Stimulated activated CD8-positive, alpha-beta memory T cell treated with anti-CD3 and anti-CD28 coated beads, Interleukin-4, amount 100 ng/mL, for 48 hours (primary cell): ENCODE measurements at places on chromosomes 3 and 15.

- DNase-seq = no peak
Observed at GRCh38 chr15:75302318-75302717, 19.7 kb downstream of the GOLGA6D start.

DNA sequence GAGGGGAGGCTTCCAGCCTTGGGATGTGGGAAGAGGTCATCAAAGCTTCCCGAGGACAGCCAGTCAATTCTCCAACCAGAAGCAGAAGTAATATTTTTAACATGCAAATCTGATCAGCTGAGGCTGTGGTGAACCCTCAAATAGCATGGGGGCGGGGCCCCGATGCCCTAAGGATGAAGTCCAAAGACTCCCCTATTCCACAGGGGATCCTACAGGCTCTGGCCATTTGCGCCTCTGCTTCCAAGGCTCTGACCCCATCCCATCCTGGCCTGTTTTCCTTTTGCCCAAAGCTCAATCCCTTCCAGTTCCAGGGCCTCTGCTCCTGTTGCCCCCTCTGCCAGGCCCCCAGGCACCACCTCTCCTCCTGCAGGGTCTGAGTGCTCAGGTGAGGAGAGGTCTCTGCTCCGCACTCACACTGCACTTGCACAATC, 6.7 kb upstream of the CSK start:
- no peak for DNase-seq

- no peak for DNase-seq
Observed at GRCh38 chr3:98688363-98688762, 74.8 kb upstream of the ST3GAL6 start.

DNA sequence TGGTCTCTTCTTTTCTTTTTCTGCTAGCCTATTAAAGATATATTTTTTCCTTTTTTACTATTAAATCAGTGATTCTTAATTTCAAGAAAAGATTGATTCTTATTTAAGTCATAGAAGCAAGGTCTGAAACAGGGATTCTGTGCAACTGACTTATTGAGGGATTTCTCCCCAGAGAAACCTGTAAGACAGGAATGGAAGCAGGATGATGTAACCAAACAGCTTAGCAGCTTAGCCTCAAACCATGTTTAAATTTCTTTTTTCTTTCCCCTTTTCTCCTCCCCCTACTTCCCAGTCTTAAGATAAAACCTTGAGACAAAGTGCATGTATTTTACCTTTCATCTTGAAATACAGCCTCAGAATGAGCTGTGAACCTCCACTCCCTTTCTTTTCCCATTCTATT, 322.8 kb downstream of the NEK10 start:
- DNase-seq = no peak

- DNase-seq = no peak
Observed at GRCh38 chr3:141074529-141074928, 23.4 kb downstream of the SPSB4 start.

DNA sequence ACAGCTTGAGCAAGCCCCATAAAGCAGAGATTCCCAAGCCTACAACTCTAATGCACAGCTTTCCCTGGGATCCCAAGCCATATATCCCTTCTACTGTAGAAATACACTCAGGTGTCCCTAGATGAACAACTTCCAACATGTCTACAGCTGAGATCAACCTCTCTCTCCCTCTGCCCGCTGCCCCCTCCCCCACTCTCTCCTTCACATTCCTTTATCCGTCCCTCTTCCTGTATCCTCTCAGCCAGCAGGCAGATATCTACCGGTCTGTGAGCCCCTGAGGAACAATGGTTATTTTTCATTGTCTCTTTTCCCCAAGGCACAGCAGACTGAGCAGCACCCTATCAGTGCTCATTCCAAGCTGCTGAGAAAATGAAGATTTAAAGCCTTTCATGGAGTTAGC, 138.6 kb downstream of the SUCLG2 start:
- DNase-seq = no peak

DNA sequence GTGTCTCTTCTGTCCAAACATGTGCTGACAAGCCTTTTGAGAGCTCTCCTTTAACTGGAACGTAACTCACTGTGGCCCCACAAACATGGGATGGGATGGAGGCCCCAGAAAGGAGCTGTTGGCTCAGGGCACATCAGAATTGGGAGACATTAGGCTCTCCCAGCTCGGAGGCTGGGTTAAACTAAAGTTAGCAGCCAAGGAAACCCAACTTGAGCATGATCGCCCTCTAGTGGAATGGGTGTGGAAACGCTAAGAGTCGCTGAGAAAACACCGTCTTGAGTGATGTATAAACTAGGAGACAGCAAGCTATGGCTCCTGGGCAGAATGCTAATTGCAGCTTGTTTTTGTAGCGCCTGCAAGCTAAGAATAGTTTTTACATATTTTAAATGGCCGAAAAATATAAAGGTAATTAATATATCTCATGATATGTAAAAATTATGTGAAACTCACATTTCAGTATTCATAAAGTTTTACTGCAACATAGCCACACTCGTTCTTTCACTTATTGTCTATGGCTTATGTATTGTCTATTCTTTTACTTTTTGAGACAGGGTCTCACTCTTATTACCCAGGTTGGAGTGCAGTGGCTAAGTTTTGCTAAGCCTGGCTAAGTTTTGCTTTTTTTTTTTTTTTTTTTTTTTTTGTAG, 138.8 kb upstream of the HACD2 start:
- peak; percentile 52 for DNase-seq

GRCh38 chr3:355622-356021, 159.1 kb downstream of the CHL1 start:
- DNase-seq = no peak

DNA sequence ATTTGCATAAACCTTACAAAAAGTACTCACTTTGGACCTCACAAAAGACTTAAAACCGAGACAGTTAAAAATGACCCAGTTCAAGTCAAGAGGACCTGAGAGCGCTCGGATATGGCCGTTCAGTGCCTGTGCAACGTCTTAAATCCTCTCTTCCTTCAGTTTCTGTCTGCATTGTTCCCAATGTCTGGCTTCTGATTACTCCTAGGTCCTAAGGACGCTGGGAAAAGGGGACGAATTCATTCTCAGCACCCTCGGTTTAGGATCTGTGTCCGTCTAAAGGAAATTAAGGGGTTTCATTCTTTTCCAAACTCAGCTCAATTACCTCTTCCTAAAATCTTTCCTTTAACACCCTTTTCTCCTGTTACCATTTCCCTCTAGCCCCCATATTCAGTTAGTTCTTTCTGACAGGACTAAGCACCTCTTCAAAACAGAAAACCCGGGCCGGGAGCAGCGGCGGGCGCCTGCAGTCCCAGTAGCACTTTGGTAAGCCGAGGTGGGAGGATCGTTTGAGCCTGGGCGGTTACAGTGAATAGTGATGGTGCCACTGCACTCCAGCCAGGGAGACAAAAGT, 970 bp downstream of the DPPA4 start:
- peak; percentile 37 for DNase-seq

GRCh38 chr15:41936155-41936554, 36.2 kb downstream of the EHD4 start:
- DNase-seq = no peak

DNA sequence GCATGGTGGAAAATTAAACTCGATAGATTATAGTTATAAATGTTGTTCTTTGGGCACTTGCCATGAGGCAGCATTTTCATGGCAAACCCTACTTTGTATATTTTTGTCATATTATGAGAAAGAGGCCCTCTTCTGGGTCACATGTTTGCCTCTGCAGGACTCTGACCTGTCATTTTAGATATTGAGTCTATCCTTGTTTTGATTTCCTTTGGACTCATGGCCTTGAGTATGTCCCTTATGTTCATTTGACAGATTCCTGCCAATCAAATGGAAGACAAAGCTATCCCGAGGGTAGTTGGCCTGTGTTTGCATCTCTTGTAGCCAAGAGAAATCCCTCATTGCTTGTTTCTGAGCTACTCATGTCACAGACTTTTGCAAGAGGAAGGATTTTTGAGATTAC, 226.3 kb downstream of the LPP start:
- no peak for DNase-seq

GRCh38 chr3:102374863-102375634, 59.8 kb upstream of the ZPLD1 start:
- DNase-seq = no peak

GRCh38 chr3:15326037-15326436, 6.3 kb downstream of the SH3BP5 start:
- no peak for DNase-seq

DNA sequence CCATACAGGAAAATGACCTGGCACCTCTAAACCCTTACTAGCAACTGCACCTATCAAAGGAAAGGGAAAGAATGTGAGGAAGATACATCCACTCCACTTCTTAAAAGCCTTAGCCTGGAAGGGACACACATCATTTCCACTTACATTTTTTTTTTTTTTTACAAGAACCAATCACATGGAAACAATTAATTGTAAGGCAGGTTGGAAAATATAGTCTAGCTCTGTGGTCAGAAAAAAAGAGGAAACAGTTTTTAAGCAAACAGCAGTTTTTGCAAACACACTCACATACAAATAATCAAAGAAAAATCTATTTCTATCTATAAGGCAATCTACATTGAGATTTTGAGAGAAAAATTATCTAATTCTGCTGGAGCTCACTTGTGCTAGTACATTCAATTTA, 98.9 kb upstream of the SPRED1 start:
- no peak for DNase-seq

- DNase-seq = peak; percentile 28
Observed at GRCh38 chr3:195001961-195002861, 268.7 kb downstream of the XXYLT1 start.

- no peak for DNase-seq
Observed at GRCh38 chr3:113423699-113424098, 17.6 kb downstream of the CFAP44 start.

DNA sequence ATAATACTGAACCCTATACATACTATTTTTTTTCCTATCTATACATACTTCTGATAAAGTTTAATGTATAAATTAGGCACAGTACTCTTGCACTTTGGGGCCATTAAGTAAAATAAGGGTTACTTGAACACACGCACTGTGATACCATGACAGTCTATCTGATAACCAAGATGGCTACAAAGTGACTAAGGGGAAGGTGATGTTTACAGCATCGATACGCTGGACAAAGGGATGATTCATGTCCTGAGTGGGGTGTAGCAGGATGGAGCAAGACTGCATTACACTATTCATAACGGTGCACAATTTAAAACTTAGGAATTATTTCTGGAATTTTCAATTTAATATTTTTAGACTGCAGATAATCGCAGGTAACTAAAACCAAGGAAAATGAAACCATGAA, 30.0 kb upstream of the SLC2A2 start:
- no peak for DNase-seq

- no peak for DNase-seq
Observed at GRCh38 chr3:157104928-157105652, 54.9 kb downstream of the CCNL1 start.

- no peak for DNase-seq
Observed at GRCh38 chr3:13772885-13773745, 106.8 kb downstream of the WNT7A start.

- no peak for DNase-seq
Observed at GRCh38 chr3:110101361-110101760, 764.0 kb upstream of the DPPA4 start.

DNA sequence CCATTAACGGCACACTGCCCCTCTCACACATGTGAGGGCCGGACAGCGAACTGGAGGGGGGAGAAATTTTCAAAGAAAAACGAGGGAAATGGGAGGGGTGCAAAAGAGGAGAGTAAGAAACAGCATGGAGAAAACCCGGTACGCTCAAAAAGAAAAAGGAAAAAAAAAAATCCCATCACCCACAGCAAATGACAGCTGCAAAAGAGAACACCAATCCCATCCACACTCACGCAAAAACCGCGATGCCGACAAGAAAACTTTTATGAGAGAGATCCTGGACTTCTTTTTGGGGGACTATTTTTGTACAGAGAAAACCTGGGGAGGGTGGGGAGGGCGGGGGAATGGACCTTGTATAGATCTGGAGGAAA, 1.5 kb downstream of the SOX2 start:
- no peak for DNase-seq

DNA sequence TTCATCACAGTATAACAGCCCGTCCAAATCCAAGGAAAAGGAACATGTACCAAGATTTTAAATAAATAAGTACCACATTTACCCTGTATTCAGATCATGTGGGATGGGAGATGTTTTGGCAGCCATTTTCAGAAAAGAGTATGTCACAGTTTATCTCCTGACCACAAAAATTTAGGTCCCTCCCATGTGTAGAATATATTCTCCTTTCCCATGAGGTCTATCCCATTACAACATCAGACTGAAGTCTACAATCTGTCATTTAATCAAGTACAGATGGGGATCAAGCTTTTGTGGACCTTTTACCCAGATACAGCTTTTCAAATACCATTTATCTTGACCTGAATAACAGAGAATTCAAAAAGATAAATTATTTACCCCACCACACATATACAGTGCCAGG, 444.5 kb downstream of the PLOD2 start:
- DNase-seq = no peak

DNA sequence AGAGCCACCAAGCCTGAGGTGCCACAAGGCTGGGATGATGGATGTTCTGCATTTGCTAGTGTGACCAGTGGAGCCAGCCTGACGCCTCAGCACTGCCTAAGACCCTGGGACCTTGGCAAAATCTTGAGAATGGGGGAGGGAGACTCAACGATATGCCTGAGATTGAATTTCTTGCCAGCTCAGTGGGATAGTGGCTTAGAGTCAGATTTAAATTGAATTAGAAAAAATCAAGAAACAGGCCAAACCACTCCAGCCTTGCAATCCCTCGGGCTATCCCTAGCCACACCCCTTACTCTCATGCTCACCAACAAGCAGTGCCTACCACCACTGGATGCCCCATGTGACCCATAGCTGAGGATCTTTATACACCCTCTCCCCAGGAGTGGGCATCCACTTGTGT, 18.7 kb upstream of the PDE8A start:
- DNase-seq = no peak

GRCh38 chr3:129448186-129448895, 8.3 kb downstream of the IFT122 start:
- DNase-seq = no peak

GRCh38 chr15:73712107-73712506, 27.9 kb downstream of the CD276 start:
- no peak for DNase-seq

GRCh38 chr3:51620543-51620942, 50.5 kb upstream of the TEX264 start:
- no peak for DNase-seq
